ENCODE measurements at places on chromosomes 12 and 14. TPM values are rescaled to one million over a fixed set of nuclear protein-coding genes. Genes with fewer than 3 reads are reported as not detected.

Gene RILPL1
- 1.3 TPM for polyA plus RNA-seq

Gene POTEM
- polyA plus RNA-seq = not detected

Gene IL26
- polyA plus RNA-seq = not detected

Gene ZFYVE1
- 5.8 TPM for polyA plus RNA-seq

Gene COL2A1
- not detected for polyA plus RNA-seq

Gene APOF
- polyA plus RNA-seq = 335 TPM

Gene HOXC12
- not detected for polyA plus RNA-seq

Gene EMP1
- 1.6 TPM for polyA plus RNA-seq

Gene KRT74
- polyA plus RNA-seq = not detected

Gene APOLD1
- 2.2 TPM for polyA plus RNA-seq

Gene TMEM30B
- polyA plus RNA-seq = 3.0 TPM

Gene P2RX2
- not detected for polyA plus RNA-seq

Gene CLEC4D
- polyA plus RNA-seq = 0.08 TPM

Gene DNAI7
- 0.07 TPM for polyA plus RNA-seq

Gene ABHD12B
- 0.58 TPM for polyA plus RNA-seq

Gene MYF5
- not detected for polyA plus RNA-seq

Gene AQP6
- polyA plus RNA-seq = 0.05 TPM

Gene ANGEL1
- 7.3 TPM for polyA plus RNA-seq

Gene CHST11
- 0.57 TPM for polyA plus RNA-seq

Gene LRIG3
- 7.0 TPM for polyA plus RNA-seq

Gene GPR137C
- polyA plus RNA-seq = 0.14 TPM

Gene CD4
- 15.9 TPM for polyA plus RNA-seq

Gene KCNA1
- not detected for polyA plus RNA-seq

Gene LYZ
- 11.5 TPM for polyA plus RNA-seq

Gene RNFT2
- polyA plus RNA-seq = 0.22 TPM

Gene HOXC9
- polyA plus RNA-seq = not detected

Gene KLHDC1
- polyA plus RNA-seq = 0.36 TPM

Gene RNF212B
- polyA plus RNA-seq = not detected

Gene RGS6
- polyA plus RNA-seq = not detected

Measured in liver (tissue), 10 donors.